ENCODE measurements at places on chromosomes 13 and 19. TPM values are rescaled to one million over a fixed set of nuclear protein-coding genes. Genes with fewer than 3 reads are reported as not detected.

DNA sequence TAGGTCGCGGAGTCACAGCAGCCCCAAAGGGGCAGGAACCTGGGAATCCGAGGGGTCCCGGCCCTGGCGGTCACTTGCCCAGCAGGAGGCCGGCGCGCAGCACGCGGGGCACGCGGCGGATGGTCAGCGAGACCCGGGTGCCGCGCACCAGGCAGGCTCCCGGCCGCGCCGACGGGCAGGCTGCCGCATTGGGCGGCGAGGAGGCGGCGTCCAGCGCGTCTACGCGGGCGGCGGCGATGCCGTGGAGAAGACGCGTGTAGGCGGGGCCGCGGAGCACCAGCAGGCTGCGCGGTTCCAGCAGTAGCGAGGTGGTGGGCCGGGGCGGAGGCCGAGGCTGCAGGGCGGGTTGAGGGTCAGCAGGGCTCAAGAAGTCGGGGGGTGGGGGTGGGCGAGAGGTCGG is 607 bp upstream of the SYNE4 start:
- H3K4me3 ChIP-seq = peak overlapping the region; percentile 90
- peaks cover 17% of the 10 kb centered on the region for H3K36me3 ChIP-seq
- no peaks in the 10 kb centered on the region for H3K4me1 ChIP-seq
- no peaks in the 10 kb centered on the region for H3K27me3 ChIP-seq
- DNase-seq = peak; percentile 72

- no peak for DNase-seq
- H3K27ac ChIP-seq = peak within 1 kb of the TSS; percentile 49
- H3K4me3 ChIP-seq = peak within 1 kb of the TSS; percentile 97
- no peaks in the 10 kb centered on the region for H3K27me3 ChIP-seq
- peaks cover 73% of the 10 kb centered on the region for H3K36me3 ChIP-seq
Observed at GRCh38 chr19:44891016-44891882, at the start of gene TOMM40. Gene TOMM40 (plus strand): TSS chr19:44891254. CDS start chr19:44891416, 162 bp downstream.

The TGFBR3L gene
- total RNA-seq = 6.5 TPM

The MUC16 gene
- total RNA-seq = 0.22 TPM

DNA sequence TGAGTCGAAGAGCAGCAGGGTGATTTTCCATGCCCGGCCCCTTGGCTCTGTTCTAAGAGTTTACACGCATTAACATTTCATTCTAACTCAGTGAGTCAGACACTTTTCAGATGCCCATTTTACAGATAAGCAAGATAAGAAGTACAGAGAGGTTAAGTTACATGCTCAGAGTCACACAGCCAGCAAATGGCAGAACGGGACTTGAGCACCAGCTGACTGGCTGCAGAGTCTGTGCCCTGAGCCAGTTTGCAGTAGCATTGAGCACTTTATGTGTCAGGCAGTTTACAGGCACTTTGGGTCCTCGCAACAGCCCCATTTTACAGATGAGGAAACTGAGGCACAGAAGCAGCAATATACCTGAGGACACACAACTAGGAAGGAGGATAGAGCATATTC is 19.0 kb downstream of the CCDC8 start:
- no peak overlapping the region for H3K4me3 ChIP-seq
- H3K27me3 ChIP-seq = no peaks in the 10 kb centered on the region
- DNase-seq = no peak
- H3K36me3 ChIP-seq = peaks cover 16% of the 10 kb centered on the region
- H3K27ac ChIP-seq = no peak overlapping the region
- no peaks in the 10 kb centered on the region for H3K4me1 ChIP-seq

DNA sequence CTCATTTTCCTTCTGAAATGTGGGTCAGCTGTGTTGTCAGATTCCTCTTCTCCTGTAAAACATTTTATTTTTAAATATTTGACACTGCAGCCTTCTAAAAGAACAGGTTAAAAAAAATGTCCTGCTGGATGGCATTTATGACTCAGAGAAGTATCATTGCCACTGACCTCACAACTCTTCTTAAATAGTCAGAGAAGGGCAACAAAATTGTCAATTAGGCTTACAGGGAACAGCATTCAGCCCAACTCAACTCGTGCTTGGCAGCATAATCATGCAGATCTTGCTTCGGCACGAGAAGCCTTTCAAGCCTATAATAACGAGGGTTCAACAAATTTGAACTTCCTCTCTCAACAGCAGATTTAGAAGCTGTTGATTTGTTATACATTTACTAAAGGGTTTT is 296.7 kb upstream of the DACH1 start:
- no peak for DNase-seq
- H3K27me3 ChIP-seq = no peaks in the 10 kb centered on the region
- no peak overlapping the region for H3K4me3 ChIP-seq
- no peaks in the 10 kb centered on the region for H3K4me1 ChIP-seq
- H3K27ac ChIP-seq = no peak overlapping the region

DNA sequence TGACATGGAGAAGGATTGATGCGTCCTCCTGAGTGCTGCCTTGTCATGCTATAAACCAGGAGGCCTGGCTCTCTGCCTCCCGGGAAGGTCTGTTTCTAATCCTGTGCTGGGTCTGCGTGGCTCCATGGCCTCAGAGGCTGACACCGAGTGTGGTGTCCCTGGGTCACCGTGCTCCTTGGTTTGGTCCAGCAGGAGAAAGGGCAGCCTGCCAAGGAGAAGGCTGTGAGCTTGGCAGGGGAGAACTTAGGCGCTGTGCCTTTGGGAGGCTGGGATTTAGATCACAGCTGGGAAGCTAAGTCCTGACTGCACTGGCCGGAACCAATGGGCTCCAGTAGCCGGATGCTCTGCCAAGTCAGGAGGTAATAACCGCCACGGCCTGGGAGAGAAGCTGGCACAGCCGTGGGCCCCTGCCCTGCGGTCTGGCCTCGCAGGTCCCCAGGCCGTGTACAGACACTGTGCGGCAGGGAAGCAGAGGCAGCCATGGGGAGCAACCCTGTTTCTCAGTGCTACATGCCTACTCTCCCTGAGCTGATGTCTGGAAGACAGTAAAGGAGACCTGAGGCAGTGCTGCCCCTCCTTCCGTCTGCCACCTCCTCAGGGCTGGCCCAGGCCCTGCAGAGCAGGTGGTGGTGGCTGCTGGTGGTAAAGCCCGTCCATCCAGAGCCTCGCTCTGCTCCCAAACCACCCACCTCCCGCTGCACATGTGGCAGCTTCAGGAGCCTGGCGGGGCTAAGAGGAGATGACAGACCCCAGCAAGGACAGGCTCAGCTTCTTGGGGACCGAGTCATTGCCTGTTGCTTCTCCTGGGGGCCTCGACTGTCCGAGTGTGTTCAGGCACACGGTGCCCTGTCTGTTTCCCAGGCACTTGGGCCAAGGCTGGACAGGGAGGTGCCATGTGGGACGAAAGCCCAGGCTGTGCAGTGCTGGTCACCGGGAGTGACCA is 44.9 kb downstream of the C13orf46 start:
- no peak overlapping the region for H3K27ac ChIP-seq
- H3K4me3 ChIP-seq = no peak overlapping the region
- peak; percentile 22 for DNase-seq
- H3K27me3 ChIP-seq = no peaks in the 10 kb centered on the region

The ADGRE3 gene
- total RNA-seq = not detected

The CAMSAP3 gene
- total RNA-seq = 28.4 TPM

DNA sequence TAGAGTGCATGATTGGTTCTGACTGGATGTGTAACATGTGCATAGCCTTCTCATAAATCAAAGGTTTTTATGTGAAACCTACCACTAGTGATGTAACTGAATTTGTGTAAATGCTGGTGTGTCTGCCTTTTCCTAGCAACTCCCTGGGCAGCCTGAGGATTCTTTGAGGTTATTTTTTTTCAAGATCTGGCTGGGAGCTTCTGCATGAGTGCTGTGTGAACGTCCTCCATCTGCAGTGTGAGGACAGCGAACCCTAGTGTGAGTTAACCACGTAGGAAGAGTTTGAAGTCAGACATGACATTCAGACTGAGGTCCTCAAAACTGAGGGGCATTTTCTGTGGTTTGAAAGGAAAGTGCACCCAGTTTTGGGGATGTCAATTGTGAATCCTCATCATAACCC is 39.9 kb downstream of the DPRX start:
- H3K27me3 ChIP-seq = no peaks in the 10 kb centered on the region
- H3K4me3 ChIP-seq = no peak overlapping the region
- H3K27ac ChIP-seq = no peak overlapping the region

The GPR4 gene
- total RNA-seq = not detected

DNA sequence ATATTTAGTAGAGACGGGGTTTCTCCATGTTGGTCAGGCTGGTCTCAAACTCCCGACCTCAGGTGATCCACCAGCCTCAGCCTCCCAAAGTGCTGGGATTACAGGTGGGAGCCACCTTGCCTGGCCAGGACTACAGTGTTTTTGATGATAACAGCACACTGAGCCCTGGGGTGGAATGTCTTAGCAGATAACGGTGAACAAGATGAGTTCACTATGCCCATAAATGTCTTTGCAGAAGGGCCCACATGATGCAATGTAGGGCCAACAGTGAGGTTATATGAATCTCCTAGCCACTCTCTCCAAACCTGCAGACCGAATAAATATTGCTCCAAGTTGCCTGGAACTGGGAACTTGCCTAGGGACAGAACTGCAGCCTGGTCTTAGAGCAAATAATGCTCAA is 235.1 kb downstream of the COG6 start:
- no peak overlapping the region for H3K27ac ChIP-seq
- H3K27me3 ChIP-seq = no peaks in the 10 kb centered on the region
- H3K36me3 ChIP-seq = no peaks in the 10 kb centered on the region
- H3K4me3 ChIP-seq = no peak overlapping the region

The CIRBP gene
- 249 TPM for total RNA-seq

The NMRK2 gene
- 62.7 TPM for total RNA-seq

DNA sequence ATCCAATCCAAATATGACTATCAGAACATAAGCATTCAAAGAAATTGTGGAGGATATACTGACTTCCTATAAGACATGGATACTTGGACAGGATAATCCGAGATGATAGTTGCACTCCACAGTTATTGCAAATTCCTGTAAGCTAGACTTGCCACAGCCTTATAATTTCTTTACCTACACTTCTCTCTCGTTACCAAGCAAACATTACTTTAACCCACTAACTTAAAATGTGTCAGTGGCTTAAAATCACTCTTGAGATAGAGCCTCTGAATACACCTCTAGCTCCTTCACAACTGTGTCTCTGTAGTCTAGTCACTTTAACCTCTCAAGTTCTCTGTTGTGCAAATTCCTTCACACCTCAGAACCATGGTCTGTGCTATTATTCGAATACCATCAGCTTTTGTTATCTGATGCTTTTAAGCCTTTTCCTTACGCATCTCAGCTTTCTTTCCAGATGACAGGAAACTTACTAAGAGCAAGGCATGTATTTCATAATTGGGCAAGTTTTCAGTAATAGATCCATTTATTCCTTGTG is 474.9 kb upstream of the MIR17HG start:
- no peaks in the 10 kb centered on the region for H3K36me3 ChIP-seq
- no peak for DNase-seq
- no peak overlapping the region for H3K4me3 ChIP-seq

GRCh38 chr19:6740589-6741343 is 1.3 kb downstream of the TRIP10 start:
- no peak overlapping the region for H3K27ac ChIP-seq
- H3K36me3 ChIP-seq = peaks cover 35% of the 10 kb centered on the region
- H3K4me3 ChIP-seq = peak overlapping the region; percentile 92
- peaks cover 12% of the 10 kb centered on the region for H3K4me1 ChIP-seq
- no peaks in the 10 kb centered on the region for H3K27me3 ChIP-seq
- DNase-seq = peak; percentile 69

DNA sequence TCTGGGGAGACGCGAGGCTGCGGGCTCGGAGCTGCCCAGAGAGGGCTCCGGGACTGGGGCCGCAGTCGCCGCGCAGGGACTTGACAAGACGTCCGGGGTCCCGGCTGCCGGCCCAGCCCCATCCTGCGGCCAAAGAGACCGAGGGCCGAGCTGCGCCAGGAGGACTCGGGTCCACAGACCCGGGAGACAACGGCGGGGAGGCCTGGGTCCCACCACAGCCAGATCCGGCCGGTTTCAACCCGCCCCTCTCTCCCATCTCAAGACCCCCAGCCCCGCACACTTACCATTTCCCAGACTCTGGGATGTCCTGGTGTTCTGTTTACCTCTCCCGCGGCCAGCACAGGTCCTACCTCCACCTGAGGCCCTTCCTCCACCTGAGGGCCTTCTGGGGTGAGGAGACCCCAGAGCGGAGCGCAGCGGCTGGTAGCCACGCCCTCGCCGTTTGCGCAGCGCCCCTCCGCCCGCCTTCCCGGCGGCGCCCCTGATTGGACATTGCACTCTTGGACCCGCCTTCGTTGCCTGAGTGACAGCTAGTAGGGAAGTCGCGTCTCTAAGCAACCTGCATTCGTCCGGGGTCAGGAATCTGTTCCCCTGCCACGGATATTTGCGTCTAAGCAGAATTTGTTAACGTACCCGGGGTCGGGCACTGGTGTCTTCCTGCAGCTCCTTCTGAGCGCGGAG is at the start of gene ZNF709:
Gene ZNF709 (minus strand): TSS at position 446 of the 681 bp plus-strand sequence. CDS start 159 bp downstream, at position 287.
- H3K27ac ChIP-seq = no peak within 1 kb of the TSS
- no peaks in the 10 kb centered on the region for H3K36me3 ChIP-seq
- H3K4me1 ChIP-seq = no peaks in the 10 kb centered on the region

DNA sequence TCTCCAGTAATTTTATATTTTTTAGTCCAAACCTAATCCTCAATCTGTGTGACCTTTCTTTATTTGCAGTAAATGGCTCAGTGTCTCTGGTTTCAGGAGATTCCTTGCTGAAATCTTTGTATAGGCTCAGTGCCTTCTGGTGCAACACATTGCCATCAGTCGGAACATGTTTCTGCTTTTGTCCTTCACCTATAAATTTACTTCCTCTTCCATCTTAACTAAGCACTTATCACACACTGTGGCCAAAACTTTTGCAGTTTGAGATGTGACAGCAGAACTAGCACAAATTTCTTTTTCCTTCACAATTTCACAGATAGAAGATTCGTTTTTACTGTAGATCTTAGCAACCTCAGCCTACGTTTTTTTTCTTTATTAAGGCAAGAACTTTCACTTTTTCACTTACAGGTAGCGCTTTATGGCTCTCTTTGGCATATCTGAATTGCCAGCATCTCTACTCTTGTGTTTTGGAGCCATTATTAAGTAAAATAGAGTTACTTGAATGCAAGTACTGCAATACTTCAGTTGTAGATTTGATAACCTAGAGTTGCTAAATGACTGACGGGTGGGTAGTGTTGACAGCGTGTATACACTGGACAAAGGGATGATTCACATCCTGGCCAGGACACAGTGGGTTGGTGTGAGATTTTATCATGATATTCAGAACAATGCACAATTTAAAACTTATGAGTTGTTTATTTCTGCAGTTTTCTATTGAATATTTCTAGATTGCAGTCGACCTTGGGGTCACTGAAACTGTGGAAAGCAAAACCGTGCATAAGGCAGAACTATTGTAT is 44.3 kb downstream of the NDFIP2 start:
- H3K27ac ChIP-seq = no peak overlapping the region
- no peak overlapping the region for H3K4me3 ChIP-seq
- peaks cover 10% of the 10 kb centered on the region for H3K36me3 ChIP-seq
- H3K4me1 ChIP-seq = no peaks in the 10 kb centered on the region

The CFAP97D2 gene
- total RNA-seq = not detected

Measured in H9 (cell line).